ENCODE measurements at places on chromosomes 3 and 15. TPM values are rescaled to one million over a fixed set of nuclear protein-coding genes. Genes with fewer than 3 reads are reported as not detected.

DNA sequence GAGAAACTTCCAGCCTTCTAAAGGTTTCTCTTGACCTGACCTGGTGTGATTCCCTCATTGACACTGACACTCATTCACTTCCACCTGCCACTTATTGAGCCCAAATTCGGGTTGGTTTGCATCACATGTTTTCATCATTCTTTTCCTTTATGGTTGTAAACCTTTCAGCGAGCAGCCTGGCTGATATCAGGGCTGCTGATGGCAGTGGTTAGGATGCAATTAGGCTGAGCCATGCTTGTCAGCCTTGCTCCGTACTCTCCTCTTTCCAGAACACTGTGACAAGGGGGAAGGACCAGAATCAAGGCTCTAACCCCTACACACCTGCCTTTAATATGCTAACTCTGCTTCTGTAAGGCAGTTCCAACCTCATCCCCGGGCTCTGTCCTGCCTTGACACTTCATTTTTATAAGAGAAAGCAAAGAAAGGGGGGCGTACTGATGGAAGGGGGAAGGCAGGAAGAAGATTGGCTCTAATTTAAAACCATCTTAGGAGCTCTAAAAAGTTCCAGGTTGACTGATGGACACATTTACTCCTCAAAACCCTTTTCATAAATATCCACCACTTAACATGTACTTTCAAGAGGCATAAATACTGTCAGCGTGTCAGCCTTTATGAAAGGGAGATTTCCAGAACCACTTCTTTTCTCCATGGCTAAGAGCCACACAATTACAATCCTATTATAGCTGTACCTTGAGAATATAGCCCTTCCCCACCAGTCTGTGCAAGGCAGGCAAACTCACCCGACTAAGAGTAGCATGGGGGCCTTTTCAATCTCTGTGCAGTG lies 5.7 kb downstream of the NMNAT3 start:
- no peak for DNase-seq

RBP2 gene
- not detected for total RNA-seq

DNA sequence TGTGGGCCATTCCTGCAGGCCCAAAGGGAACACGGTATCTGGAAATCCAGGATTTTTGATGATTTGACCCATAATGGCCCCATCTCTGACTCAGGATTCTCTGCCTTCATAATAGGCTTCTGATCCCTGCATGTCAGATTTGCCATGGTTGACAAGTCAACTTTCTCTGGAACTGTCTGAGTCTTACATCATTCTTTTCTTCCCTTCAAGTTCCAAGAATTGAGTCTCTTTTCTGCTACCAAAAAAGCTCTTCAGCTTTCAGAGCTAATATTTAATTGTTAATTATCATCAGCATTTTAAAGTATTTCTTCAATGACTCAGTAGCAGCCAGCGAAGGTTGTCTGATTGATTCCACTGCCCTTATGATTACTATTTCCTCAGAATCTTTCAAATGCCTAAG lies 244.4 kb upstream of the COL8A1 start:
- no peak for DNase-seq

GRCh38 chr15:35546511-35547381 lies 781 bp upstream of the DPH6 start:
- DNase-seq: no peak

GRCh38 chr3:102215166-102215565 lies 219.6 kb upstream of the ZPLD1 start:
- no peak for DNase-seq
